ENCODE measurements at places on chromosomes 2 and 18.

GRCh38 chr2:100902817-100903405, 83.0 kb downstream of the NPAS2 start:
- no peak for DNase-seq

DNA sequence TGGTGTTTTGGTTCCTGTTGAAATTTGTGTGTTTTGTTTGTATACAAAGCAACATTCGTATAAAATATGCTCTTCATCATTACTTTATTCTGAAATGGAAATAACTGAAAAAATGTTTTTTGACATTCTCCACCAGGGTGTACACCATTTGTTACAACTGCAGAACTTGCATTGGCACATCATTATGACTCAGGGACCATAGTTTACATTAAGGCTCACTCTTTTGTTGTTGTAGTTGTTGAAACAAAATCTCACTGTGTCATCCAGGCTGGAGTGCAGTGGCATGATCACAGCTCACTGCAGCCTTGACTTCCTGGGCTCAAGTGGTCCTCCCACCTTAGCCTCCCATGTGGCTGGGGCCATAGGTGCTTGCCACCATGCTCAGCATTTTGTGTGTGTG, 676.6 kb downstream of the TDRD15 start:
- no peak for DNase-seq

DNA sequence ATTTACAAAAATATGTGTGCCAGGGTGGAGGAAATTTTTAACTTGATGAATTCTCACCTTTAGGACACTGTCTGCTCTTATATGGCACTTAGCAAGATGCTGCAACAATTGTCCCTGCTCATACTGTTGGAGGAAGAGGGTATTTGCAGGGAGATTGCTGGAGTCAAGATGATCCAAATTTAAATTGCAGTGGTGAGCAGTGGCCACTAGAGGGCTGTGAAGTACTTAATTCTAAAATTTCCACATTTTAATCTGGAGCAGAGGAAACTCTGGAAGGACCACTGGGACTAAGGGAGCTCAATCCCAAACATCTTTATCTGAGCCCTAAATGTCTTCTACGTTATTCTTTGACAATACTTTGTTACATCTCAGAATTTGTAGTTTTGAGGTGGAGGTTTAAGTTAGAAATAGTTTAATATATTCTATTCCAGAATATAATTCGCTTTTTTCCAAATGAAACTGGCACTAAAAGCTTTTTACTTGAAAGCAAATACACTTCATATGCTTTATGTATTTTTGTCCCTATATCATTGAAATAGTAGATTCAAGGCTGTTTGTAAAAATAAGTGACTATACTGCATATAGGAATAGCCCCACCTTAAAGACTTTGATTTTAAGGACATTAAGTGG, 33.0 kb upstream of the PTH2R start:
- DNase-seq: peak; percentile 26

- no peak for DNase-seq
Observed at GRCh38 chr2:118689456-118689855, 158.0 kb downstream of the EN1 start.

DNA sequence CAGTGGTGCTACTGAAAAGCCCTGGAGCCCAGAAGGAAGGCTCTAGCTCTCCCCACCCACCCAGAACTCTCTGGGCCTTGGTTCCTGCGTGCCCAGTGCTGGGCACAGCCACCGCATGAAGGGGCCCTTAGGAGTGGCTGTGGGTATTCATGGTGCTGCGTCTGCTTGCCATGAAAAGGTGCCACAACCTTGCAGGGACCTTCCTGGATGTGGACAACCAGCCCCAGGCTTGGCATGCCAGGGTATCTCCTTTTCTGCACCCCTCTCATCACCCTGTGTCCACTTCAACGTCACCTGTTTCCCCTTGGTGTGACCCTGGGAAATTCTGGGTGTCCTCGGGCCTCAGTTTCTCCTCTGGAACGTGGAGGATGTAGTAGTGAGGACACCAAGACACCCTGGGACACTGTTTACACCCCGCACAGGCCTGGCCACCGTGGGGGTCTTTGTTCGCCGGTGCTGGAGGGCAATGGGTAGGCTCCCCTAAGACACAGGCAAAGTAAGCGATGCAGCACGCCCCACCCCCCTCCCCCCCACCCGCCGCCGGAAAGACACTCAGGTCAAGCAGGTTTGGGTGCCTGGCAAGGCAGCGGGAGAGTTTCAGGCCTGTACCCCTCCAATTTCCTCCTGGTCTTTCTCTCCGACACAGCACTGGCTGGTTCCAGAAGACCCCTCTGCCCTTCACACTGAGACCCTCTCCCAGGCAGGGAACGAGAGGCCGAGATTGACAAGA, 34.8 kb upstream of the TAF1B start:
- no peak for DNase-seq

DNA sequence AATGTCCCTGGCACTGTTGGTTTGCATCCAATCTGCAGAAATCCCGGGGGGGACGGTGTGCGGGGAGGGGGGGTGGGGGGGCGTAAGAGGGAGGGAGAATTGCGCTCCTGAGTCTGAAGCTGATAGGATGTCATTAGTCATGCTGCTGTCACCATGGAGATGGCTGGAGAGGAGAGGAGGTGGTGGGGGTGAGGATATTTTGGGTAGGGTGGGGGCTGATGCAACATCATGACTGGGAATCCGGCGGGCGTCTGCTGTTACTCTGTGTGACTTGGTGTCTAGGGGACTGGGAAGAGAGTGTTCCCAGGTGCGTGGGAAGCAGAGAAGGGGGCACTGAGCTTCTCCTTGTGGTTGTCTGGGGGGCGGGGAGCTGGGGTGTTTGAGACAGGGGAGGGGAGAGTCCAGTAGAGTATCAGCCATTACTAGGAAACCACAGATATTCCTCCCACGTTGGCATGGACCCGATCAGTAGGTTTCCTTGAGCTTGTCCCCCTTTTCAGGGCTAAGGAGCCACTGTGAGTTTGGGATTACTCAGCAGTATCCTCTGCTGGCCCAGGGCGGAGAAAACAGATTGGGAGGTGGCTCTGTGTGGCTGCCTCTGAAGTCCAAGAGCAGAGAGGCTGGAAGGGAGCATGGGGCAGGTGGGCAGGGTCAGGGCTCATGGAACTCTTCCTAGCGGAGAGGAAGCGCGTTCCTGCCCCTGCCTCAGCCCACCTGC, 18.9 kb downstream of the TET3 start:
- DNase-seq: peak; percentile 35

DNA sequence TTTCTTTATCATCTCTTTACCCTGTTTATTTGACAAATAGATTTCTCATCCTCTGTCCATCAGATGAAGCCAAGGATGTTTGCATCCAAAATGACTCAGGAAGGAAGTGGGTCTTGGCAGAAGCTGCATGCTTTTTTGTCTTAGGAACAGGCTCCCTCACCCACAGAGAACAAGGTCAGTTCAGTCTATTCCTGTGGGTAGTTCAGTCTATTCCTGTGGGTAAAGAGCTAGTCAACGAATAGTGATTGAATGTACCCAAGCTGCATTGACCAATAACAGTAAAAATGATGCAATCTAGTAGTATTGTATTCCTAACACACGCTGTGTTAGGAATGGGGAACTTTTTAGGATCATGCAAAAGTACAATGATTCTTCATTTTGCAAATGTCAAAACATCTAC, 290.8 kb upstream of the TANK start:
- DNase-seq: peak; percentile 21

- DNase-seq: no peak
Observed at GRCh38 chr18:63098018-63098981, 221.3 kb downstream of the BCL2 start.

DNA sequence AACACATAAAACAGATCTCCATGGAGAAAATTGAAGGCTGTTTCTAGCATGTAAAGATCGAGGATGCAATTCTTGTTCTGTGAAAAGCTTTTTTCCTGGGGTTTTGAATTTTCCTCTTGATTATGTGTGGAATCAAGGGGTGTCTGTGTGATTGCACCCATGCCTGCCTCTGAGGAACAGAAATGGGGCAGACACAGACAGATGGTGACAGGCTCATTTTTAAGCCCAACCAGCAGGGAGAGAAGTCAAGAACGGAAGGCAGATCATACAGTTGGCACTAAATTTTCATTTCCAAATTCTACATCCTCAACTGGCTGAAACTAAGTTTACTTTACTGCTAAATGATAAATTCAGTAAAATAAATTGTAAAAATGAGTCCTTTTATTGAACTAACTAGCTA, 1037.7 kb upstream of the KLHL29 start:
- DNase-seq: no peak

- no peak for DNase-seq
Observed at GRCh38 chr18:49619801-49620200, 57.9 kb downstream of the LIPG start.

DNA sequence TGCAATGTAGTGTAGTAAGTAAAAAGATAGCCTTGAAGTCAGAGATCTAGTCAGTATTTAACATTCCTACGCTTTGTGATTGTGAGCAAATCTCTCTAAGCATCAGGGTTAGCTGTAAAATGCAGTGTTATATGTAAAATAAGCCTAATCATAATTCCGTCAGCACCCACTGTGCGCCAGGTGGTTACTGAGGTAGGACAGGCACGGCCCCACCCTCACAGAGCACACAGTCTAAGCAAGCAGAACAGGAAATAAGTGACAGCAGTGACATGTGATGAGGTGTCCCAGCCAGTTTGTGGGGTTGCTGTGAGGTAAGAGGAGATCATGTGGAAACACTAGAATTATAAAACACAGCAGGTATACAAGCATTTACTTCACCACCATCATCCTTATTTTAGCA, 267.1 kb downstream of the ICOS start:
- no peak for DNase-seq

GRCh38 chr2:203510941-203511305, 24.2 kb downstream of the RAPH1 start:
- DNase-seq: no peak

- DNase-seq: peak; percentile 79
Observed at GRCh38 chr2:27428978-27429541, 629 bp downstream of the NRBP1 start.

GRCh38 chr2:85772019-85772745, 18.4 kb downstream of the ATOH8 start:
- peak; percentile 99 for DNase-seq

DNA sequence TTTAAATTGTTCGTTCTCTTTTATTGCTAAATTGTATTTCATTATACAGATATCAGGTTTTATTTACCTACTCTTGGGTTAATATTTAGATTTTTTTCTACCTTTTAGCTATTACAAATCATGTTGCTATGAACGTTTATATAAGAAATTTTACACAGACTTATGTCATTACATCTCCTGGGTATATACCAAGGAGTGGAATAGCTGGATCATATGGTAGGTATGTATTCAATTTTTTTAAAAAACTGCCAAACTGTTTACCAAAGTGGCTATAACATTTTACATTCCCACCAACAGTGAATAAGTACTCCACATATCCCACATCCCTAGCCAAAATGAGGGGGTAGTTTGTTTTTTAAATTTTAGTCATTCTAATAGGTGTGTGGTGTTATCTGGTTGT, 32.3 kb upstream of the BAZ2B start:
- no peak for DNase-seq

DNA sequence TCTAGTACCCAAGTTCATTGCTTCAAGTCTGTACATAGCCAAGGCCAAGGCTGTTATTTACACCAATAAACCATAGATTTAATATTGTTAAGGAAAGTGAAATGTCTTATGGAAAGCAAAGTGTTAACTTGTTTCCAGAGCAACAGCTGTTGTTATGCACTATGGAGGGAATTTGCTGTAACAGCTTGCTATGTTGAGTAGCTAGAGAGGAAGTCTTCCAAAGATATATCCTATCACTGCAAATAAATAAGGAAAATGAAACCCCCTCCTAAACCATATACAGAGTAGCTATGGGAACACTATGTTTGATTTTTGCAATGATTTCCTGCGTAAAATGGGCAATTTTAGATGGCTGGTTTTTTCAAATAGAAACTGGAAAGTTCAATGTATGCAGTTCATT, 21.1 kb downstream of the TMEM182 start:
- DNase-seq: no peak

- no peak for DNase-seq
Observed at GRCh38 chr18:2547477-2548087, 23.7 kb downstream of the METTL4 start.

- DNase-seq: no peak
Observed at GRCh38 chr18:46336278-46337111, 232.3 kb downstream of the HAUS1 start.

DNA sequence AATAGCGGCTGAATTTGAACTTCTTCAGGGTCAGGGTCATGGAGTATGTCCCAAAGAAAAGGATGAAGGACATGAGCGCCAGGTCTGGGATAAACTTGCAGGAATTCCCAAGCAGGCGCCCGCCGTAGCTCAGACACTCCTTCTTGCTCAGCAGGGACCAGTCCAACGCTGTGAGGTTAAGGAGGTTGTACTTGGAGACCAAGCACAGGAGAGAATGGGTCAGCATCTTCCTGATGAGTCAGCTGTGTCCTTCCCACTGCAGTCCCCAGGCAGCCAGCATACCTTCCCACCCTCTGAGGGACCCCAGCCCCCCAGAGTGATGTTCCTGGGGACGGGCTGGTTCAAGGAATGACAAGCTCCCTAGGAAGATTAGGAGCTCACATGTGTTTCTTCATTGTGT, 40.9 kb downstream of the MTHFD2 start:
- no peak for DNase-seq

- no peak for DNase-seq
Observed at GRCh38 chr2:126932966-126933710, 34.4 kb downstream of the TEX51 start.

- DNase-seq: no peak
Observed at GRCh38 chr2:15693926-15694588, 102.4 kb downstream of the DDX1 start.

GRCh38 chr2:25301453-25302352, 40.0 kb downstream of the DNMT3A start:
- no peak for DNase-seq

DNA sequence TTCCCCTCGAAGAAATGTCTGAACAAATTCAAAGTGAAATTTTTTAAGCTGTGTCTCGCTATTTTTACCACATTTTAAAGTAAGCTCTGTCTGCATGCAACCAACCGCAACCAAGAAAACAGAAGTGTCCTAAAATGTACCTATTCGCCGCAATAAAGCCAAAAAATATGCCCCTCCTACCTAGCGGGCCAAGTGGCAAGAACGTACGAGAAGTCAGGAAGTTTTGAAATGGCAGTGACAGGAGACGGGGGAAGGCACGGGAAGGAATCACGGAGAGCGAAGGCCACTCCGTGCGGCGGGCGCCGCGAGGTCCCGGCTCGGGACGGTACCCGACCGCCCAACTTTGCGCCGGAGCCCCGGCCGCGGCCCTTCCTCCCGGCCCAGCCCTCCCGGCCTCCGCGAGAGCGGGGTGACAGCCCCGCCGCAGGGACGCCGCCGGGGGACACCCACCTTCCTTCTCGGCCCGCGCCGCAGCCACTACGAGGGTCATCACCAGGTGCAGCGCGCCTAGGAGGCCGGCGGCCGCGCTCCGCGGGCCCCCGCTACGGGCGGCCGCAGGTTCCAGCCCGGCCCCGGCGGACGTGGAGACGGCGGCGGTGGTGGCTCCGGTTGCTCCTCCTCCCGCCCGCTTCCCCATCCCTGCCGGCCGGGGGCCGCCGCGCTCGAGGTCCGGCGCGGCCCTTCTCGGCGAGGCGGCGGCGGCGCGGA, 568 bp downstream of the TMEM131 start:
- DNase-seq: peak; percentile 36

GRCh38 chr2:65182570-65182969, 45.1 kb upstream of the ACTR2 start:
- no peak for DNase-seq

GRCh38 chr2:46303233-46303632, 6.0 kb downstream of the EPAS1 start:
- no peak for DNase-seq

GRCh38 chr2:126403039-126403628, 252.8 kb upstream of the GYPC start:
- DNase-seq: no peak

Measured in uterus (tissue), 4 donors.